ENCODE measurements at places on chromosomes 12 and 14.

DNA sequence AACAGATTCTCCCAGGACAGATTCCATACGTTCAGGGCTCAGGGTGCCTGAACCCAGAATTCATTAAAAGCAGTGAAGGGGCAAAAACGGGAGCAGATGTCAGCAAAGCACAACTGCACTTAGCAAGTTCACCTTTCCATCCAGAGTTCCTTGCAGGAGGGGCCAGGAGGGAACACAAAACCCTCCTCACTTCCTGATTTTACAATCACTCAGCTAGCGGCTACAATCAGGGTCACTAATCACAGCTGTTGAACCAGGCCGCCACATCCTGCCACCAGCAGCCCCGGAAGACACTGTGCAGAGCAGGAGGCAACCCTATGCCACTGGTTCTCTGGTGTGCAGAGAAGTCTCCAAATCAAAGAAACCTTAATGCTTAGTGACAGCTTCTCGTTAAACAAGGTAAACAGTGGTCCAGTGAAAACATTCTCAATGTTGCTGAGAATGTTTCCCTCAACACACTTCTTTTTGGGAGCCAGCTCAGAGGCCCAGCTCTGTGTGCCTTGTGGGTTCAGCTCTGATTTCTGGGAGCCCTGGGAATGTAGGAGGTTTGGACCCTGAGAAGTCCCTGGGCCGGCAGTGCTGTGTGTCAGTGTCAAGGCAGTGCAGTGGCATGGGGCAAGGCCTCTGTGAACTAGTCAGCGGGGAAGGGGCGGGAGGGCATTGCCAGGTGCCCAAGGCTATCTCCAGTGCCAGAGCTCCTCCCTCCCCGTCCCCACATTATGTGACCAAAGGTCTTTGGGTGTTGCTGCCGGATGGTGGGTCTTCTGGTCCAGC, 54.5 kb downstream of the VCPKMT start:
- peak; percentile 84 for DNase-seq

DNA sequence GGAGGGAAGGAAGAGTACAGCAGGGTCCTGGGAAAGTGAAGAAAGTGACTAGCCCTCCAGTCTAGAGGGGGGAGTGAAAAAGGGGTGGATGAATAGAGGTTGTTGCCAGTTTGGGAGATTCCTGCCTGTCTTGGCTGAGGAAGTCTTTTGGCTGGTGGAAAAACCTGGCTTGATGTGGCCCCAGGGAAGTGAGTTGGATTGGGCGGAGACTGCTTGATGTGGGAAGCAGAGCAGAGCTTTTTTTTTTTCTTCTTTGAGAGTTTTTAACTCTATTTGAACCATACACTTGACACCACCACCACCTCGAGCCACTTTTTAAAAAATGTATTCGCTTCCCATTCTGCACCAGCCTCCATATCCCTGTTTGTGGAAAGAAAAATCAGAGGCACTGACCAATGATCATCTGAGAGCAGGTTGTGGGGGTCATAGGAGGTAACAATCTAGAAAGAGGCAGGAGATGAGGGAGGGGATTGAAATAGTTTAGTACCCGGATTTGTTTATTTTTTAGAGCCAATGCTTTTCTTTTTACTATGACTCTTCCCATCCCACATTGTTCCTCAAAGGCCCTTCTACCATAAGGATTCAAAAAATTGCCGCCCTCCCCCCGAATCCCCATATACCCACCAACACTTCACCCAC, 690 bp upstream of the DTX3 start:
- no peak for DNase-seq

DNA sequence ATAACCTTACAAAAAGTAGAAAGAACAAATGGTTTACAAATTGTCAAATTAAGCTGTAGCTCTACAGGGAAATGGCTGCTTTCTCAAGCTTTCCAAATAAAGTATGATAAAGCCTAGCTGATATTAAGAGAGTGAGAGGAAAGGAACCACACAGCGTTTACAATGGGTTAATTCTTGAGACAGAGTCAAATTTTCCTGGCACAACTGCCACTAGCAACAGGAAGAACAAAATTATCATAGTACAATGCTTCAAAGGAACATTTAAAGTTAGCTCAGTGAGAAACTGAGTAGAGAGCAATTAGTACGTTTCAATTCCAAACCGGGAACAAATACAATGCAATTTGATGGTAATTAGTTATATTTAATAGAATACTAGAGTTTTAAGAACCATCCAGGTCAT, 116.0 kb downstream of the PPP1R12A start:
- no peak for DNase-seq

- DNase-seq = peak; percentile 42
These were observed 58.9 kb upstream of the FBXO33 start for GRCh38 chr14:39491134-39491571.

DNA sequence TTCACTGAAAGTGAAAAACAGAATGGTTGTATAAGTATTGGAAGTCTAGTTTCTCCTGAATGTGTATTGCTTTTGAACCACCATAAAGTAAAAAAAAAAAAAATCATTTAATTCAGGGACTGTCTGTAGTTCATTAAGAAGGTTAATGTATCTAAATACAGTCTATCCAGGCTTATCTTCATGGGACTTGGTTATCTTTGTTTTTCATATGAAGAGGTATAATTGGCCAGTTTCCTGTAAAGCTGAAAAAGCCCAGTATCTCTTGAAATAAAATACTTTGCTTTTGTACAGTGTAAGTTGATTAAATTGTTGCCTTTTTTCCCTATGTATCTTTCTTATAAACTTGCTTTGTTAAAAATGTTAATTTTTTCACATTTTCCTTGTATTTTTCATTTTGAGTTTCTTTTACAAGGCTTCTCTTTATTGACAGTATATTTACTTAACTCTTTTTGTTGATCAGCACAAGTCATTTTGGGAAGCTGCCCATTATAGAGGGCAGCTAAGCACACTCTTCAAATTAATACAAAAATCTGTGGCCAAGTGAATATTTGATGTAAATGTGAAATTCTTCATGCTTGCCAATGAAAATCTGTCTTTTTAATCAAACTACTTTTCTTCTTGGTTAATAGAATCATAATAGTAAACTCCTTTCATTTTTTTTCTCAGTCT, 156.0 kb downstream of the TMTC3 start:
- DNase-seq = no peak

DNA sequence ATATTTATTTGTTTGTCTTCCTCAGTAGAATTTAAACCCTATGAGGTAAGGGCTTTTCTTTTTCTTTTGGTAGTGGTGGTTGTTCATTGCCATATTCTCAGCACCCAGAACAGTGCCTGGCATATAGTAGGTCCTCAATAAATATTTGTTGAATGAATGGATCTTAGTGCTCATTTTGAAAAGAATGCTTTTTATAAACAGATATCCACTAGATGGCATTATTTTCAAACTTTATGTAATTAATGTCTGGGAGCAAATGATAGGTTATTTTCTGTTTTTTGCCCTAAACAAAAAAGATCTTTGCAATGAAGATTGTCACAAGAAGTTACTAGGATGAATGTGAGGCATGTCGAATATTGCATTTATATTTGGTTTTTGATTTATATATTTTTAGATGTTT, 64.1 kb downstream of the RAD51B start:
- peak; percentile 8 for DNase-seq

DNA sequence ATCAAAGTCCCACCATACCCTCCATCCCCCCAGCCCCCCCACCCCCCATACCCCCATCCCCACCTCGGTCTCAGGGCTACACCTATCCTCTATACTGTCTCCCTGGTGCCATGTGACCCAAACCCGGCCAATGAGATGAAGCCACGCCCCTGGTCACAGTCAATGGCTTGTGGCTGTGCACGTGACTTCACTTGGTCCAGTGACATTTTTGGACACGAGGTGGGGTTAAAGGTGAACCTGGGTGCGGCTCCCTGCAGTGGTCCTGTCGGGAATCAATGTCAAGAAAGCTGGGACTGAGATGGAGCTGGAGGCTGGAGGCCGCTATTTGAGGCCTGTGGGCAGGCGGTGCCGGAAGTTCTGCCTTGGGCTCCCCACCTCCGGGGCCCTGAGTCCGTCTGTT, 100.7 kb upstream of the MAP1LC3B2 start:
- DNase-seq = no peak

DNA sequence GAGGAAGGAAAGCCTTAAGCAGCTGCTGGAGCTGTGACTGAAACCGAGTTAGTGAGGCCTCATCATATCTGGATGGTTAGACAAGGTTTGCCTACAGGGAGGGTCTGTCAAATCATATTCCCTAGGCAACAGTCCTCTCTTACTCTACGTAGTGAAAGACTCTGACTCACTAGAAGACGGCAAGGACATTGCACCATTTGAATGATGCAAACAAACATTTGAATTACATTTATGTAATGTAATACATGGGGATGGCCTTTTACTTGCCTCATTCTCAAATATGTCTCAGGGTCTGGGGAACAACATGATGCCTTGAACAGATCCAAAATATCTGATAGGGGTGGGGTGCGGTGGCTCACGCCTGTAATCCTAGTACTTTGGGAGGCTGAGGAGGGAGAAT, 29.8 kb upstream of the STRAP start:
- no peak for DNase-seq

- no peak for DNase-seq
These were observed 152.7 kb downstream of the DPF3 start for GRCh38 chr14:72740966-72741825.

DNA sequence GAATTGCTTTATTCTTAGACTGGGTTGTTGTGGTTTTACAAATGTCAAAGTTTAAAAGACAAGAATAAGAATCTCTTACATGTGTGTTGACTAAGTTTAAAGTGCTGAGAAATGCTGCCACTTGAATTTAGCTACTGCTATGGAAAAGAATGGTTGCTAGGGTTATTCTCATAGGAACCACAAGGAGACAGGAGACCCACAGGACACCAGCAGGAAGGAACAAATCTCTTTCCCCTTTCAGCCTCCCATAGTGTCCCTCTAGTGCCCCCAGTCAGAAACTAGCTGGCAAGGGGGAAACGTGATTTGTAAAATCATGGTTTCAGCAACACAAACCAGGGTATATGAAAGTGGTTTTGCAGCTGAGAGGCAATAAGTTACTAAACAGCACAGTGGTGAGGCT, 102.7 kb downstream of the ST8SIA1 start:
- DNase-seq = no peak

- no peak for DNase-seq
These were observed 199.6 kb upstream of the DIO3 start for GRCh38 chr14:101361451-101362433.

DNA sequence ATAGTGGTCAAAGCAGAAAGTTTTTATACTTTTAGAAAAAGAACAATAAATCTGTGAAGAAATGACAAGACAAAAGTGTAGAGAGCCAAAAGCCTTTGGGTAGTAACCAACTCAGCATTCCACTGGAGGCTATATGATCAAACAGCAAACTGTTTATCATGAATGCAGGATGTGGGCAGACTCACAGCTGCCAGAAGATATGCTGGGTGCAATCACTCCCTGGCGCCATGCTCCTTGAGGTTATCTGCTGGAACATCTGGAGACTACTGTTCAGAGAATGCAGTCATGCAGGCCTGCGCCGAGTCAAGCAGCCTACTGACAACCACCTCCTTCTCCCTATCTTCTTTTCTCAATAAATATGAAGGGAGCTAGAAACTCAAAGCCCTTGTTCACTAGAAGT, 49.0 kb upstream of the SLC8A3 start:
- no peak for DNase-seq

DNA sequence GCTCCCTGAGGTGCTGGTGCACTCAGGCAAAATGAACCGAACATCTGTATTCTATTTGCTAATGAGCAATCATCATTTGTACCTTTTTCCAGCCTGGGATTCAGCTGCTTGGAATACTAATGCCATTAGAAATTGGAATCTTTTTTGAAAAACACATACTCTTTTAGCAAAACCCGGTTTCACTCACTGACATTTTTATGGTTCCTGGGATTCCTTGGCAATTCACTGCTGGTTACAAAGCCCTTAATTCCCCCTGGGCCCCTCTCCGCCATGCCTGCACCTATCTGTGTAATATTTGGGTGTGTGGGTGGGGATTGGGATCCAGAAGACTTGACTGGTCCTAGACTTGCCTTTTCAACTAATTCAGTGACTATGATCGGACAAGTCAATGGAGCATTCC, 199.1 kb downstream of the FOXN3 start:
- no peak for DNase-seq

- DNase-seq = peak; percentile 46
These were observed 8.0 kb downstream of the CLMN start for GRCh38 chr14:95311752-95312151.

- no peak for DNase-seq
These were observed 40.0 kb downstream of the BTG1 start for GRCh38 chr12:92105676-92106075.

- DNase-seq = peak; percentile 75
These were observed 5.8 kb upstream of the PUS1 start for GRCh38 chr12:131923260-131923659.

DNA sequence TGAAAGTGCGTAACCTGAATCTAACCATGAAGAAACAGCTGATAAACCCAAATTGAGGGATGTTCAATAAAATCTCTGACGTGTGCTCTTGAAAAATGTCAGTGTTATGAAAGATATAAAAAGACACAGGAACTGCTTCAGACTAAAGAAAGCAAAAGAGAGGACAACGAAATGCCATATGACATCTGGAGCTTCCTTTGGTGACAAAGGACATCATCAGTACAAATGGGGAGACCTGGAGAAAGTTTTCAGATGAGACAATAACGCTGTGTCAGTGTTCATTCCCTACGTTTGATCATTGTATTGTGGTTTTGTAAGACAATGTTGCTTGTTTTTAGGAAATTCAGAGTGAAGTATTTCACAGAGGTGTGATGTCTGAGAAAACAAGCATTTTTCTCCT, 125.9 kb upstream of the MAP1LC3B2 start:
- DNase-seq = no peak

- no peak for DNase-seq
These were observed 85.0 kb downstream of the RNF34 start for GRCh38 chr12:121484967-121485366.

DNA sequence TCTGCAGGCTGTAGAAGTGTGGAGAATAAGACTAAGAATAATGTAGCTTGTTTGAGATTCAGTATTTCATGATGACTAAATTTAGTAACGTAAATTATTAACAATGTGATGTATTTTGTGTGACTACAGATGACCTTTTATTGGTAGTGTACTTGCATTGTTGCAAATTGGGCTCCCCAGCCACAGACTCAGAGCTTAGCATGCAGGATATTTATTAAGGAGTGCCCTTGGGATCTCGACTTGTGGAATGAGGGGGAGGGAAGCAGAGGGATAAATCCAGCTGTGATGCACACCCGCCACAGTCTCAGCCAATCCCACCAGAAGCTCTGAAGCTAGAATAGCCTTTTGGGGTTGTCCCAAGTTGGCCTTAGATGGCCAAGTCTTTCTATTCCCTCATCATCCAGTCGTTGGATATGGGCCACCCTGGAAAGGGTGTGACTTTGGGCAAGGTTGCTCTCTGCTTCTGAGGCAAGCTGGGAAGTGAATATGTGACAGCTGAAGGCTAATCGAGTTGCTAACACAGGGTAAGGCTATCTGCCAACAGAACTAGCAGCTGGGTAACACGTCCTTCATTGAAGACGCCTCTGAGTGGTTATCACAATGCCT, 42.1 kb upstream of the USP44 start:
- no peak for DNase-seq

DNA sequence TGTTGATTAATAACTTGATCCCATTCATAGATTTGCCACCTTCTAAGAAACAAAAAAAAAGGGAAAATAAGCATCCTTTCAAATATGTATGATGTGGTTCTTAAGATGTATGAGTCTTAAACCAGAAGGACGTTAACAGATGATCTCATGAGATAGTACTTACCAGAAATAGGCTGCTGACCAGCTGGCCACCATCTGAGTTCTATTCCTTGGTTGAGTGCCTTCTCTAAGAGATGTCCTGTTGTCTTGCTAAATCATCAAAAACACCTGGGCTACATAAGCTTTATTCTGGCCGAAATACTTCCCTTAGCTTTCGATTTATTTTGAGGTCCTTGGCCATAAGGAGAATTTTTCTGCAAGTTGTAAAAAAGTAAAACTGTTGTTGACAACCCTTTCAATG, 55.6 kb downstream of the GPR65 start:
- DNase-seq = no peak

All from CD4-positive, alpha-beta T cell treated with Interferon alpha-2 for 1 hour (primary cell).